ENCODE measurements at places on chromosomes 2 and 18.

DNA sequence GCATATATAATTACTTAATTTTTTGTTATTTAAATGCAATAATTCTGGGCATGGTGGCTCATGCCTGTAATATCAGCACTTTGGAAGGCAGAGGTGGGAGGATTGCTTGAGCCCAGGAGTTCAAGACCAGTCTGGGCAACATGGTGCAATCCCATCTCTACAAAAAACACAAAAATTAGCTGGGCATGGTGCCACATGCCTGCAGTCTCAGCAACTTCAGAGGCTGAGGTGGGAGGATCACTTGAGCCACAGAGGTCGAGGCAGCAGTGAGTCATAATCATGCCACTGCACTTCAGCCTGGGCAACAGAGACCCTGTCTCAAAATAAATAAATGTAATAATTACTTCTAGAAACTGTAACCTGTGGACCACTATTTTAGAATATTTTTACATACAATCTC is 21.5 kb upstream of the TMEM87B start:
- no peak for DNase-seq

GRCh38 chr2:127104166-127104660 is 2.7 kb downstream of the BIN1 start:
- DNase-seq, result no peak

GRCh38 chr2:61995065-61995464 is 89.6 kb downstream of the COMMD1 start:
- DNase-seq, result no peak

DNA sequence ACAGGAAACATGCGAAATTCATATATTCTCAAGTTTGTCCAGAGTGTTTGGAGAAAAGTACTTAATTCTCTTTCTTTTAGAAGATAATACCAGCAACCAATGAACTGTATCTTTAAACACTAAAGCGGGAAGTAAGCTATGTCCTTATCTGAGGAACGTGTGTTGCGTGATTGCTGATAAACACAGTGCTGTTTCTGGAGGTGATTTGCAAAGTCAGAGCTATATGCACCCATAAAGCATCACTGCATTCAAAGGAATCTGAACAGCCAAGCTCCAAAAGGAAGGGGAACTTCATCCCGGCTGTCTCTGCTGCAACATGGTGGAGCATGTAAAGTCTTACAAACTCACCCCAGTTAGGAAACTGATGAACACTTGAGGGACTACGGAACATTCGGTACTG is 271.7 kb upstream of the FN1 start:
- no peak for DNase-seq

DNA sequence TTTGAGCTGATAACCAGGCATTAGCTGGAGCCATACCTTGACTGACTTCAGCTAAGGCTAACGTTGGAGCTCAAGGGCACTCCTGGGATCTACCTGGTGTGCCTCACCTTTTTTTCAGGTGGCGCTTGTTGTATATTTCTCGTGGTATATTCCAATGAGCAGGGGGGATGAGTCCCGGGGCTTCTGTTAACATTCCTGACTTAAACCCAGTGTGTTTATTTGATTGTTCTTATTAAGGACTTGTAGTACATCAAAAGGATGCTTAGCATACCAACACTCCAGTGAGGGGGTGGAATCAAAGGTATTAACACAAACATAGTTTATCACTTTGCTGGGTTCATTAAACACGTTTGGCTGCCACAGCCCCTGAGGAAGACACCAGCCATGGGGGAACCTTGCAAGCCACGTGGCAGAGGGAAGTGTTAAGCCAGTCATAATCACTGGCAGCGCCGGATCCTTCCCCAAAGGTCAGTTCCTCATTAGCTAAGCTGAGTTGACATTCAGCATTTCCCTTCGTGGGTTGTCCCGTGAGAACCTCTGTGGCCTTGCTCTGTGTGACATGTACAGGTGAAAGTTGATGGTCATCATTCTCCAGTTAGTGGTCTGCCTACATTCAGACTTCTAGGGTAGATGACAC is 119.5 kb upstream of the MCFD2 start:
- no peak for DNase-seq

GRCh38 chr2:96952016-96952750 is 34.2 kb downstream of the FAM178B start:
- no peak for DNase-seq

DNA sequence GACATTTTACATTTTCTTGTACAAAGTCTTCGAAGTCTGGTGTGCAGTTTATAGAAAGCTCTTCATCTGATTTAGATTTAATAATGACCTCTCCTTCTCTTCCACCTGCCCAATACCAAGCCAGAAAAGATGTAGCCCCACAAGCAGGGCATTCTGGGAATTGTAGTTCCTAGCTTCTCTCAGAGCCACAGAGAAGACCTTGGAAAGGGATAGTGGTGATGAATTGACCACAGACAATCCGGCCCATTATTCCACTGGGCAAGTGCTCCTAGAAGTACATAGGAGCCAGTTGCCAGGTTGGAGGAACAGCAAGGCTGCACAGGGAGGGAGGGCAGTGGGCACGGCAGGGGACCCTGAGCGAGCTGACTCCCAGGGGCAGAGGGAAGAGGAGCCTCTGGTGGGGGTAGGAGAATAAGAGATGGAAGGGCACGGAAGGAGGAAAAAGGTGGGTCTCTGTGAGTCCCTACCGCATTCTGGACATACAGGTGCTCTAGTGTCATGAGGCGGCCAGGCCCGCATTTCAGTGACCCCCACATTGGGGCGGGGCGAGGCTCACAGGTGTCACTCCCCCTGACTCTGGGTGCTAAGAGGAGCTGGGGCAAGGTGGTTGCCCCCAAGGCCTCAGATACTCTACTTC is 152.5 kb upstream of the HAAO start:
- no peak for DNase-seq

All from right renal pelvis (tissue), 4 donors.